NCI-H345 (cell line): ENCODE measurements at places on chromosomes 12 and 14.

DNA sequence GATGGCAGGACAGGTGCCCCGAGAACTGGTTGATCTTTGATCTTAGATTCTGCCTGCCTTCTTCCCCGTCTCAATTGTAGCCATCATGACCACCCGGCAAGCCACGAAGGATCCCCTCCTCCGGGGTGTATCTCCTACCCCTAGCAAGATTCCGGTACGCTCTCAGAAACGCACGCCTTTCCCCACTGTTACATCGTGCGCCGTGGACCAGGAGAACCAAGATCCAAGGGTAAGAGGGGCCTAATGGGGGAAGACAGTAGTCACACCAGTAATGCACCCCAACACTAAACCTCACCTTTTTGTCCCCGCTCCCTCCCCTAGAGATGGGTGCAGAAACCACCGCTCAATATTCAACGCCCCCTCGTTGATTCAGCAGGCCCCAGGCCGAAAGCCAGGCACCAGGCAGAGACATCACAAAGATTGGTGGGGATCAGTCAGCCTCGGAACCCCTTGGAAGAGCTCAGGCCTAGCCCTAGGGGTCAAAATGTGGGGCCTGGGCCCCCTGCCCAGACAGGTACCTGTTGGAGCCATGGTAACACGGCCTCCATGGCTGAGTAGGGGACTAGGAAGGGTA lies 556 bp downstream of the TROAP start:
- no peak for DNase-seq

DNA sequence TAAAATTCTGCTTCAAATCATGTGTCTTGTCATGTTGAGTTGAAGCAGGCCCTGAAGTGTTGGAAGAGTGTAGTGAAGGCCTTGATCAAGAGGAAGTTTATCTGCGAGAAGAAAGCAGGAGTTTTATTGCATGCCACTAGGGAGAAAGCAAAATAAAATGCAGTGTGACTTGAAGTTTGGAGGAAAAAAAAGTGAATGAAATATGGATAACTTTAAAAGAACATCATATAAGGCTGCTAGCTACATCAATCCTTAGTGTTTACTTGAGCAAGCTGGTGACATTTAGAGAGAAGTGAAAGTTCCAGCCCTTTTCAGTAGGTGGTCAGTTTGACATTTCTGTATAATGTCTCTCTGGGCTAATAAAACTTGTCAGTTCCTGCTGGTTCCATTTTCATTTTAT lies 841.1 kb downstream of the TMTC2 start:
- no peak for DNase-seq

- DNase-seq, result peak; percentile 93
These were observed 54.5 kb downstream of the CRACR2A start for GRCh38 chr12:3698218-3698974.

GRCh38 chr12:132077322-132078100 lies 66.6 kb downstream of the DDX51 start:
- no peak for DNase-seq

- DNase-seq, result no peak
These were observed 10.2 kb upstream of the CCER1 start for GRCh38 chr12:90965204-90965603.

GRCh38 chr12:76698966-76699365 lies 64.9 kb upstream of the ZDHHC17 start:
- peak; percentile 23 for DNase-seq

DNA sequence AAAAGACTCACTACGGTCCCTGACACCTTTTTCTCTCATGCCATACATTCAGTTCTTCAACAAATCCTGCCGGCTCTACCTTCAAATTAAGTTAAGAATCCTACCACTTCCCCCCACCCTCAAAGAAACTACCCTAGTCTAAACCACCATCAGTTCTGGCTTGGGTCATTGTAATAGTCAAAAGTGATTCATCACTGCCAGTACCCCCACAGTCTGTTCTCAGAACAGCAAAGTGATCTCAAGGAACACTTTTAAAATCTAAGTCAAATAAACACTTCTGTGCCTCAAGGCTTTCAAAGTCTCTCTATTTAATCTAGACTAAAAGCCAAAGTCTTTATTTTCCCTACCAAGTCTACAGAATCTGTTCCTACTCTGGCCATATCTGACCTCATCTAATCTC lies 12.0 kb upstream of the FAM234B start:
- no peak for DNase-seq

- DNase-seq, result no peak
These were observed 155.1 kb downstream of the CALM1 start for GRCh38 chr14:90551733-90552464.

- DNase-seq, result peak; percentile 42
These were observed 31.1 kb downstream of the ELK3 start for GRCh38 chr12:96225044-96225855.

GRCh38 chr14:99516156-99516870 lies 35.1 kb downstream of the CCNK start:
- DNase-seq, result no peak

GRCh38 chr14:77325746-77326094 lies 4.9 kb downstream of the GSTZ1 start:
- no peak for DNase-seq

GRCh38 chr12:130070126-130070611 lies 92.1 kb upstream of the FZD10 start:
- DNase-seq, result no peak

GRCh38 chr12:9634177-9634803 lies 26.6 kb upstream of the KLRB1 start:
- peak; percentile 16 for DNase-seq

- peak; percentile 55 for DNase-seq
These were observed 2.9 kb downstream of the SCNN1A start for GRCh38 chr12:6372403-6373003.

DNA sequence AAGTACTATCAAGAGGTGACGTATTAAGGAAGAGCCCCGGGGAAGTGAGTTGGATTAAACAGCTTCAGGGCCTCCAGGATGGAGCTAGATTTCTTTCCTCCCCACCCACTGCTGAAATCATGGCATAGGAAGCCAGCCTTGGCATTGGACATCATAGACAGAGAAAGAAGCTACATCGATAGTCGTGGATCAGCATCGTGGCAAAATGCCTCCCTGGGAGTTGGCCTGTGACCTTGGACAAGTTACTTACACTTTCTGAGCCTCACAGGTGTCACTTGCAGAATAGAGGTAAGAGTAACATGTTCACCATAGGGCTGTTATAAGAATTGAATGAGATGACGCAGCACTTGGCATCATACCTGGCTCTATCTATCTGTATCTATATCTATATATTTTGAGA lies 5.9 kb downstream of the ANKRD33 start:
- DNase-seq, result no peak

- no peak for DNase-seq
These were observed 92.9 kb downstream of the SPTSSA start for GRCh38 chr14:34368971-34369647.

DNA sequence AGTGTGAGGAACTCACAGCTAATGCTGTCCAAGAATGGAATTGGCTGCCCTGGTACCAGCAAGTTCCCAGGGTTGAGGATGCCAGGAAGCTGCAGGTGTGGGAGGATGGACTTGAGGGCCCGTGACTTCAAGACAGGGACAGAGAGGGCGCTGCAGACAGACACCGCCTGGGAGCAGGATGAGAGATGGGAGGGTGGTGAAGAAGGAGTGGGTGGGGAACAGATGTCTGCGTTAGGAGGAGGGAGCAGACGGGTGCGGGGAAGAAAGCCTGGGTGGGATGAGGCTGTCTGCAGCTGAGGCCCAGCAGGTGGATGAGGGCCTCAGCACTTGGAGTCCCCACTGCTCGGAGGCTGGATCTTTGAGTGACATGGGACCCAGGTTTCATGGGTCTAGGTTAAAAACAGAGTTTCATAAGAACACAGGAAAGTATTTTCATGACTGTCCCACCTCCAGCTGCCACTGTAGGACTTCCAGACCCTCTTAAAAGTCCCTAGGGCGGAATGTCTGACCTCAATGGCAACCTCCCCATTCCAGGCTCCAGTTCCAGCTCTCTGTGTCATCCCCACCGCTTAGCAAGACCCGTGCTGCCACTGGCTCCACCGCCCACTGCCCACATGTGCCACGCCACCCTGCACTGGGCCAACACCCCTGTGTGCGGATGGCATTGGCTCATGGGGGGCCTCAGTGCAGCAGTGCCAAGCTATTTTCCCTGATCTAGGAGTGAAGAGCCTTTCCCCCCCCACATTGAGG lies 70.3 kb upstream of the SCN8A start:
- no peak for DNase-seq

GRCh38 chr12:130425698-130426245 lies 88.1 kb downstream of the PIWIL1 start:
- no peak for DNase-seq

- DNase-seq, result no peak
These were observed 27.6 kb downstream of the TC2N start for GRCh38 chr14:91839749-91840148.

DNA sequence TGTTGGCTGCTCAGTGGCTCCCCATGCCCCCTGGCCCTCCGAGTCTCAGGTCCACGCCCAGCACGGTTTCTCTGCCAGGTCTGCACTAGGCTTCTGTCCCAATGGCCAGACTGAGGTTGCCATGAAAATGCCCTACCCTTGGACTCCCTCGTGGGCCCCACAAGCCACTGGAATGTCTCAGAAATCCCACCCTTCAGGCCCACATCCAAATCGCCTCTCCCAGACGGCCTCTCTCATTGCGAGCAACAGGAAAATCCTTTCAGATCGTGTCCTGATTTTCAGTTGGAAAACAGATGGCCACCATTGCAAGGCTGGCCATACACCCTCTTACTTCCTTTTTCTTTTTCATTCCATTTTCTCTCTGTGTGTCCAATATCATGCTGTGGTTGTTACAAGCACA lies 77.3 kb downstream of the IRF2BPL start:
- DNase-seq, result no peak

- no peak for DNase-seq
These were observed 79.1 kb downstream of the LRIG3 start for GRCh38 chr12:58841058-58841798.

DNA sequence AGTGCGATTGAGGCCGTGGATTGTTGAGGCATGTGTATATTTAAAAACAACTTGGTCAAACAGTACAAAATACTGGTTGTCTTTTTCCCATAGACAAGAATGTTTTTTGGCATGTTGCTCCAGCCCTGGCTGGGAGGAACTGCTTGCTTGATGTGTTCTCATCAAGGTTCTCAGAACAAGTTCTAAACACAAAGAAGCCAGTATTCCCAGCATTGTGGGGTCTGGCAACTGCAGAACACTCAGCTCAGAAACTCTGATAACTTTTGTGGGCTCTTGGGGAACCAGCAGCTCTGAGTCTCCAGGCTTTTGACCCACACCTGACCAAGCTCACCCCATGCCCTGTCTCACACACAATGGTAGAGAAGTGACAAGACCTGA lies 27.1 kb upstream of the DICER1 start:
- DNase-seq, result no peak

GRCh38 chr14:103103461-103104388 lies 9.2 kb downstream of the EXOC3L4 start:
- peak; percentile 74 for DNase-seq

GRCh38 chr12:53213348-53213747 lies 6.3 kb upstream of the ITGB7 start:
- DNase-seq, result peak; percentile 81

- DNase-seq, result no peak
These were observed 55.0 kb downstream of the AP5M1 start for GRCh38 chr14:57323721-57324120.

DNA sequence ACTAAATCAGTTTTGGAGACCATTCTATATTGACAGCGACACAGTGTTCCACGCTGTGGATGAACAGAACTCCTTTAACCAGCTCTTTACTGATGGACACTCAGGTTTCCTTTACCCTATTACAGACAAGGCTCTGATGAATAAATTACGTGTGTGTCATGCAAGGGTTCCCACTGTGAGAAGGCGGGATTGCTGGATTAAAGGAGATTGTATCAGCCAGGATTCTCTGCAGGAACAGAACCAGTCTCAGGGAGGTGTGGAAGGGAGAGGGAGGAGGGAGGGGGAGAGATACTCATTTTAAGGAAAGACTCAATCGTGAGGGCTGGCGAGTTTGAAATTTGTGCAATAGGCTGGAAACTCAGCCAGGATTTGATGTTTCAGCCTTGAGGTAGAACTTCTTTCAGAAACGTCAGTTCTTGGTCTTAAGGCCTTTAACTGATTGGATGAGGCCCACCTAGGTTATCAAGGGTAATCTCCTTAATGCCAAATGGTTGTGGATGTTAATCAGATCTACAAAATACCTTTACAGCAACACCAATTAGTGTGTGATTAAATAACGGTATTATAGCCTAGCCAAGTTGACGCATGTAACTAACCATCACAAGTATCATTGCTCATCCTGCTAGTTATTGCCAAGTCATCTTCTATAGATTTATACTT lies 104.0 kb downstream of the GCH1 start:
- DNase-seq, result no peak

DNA sequence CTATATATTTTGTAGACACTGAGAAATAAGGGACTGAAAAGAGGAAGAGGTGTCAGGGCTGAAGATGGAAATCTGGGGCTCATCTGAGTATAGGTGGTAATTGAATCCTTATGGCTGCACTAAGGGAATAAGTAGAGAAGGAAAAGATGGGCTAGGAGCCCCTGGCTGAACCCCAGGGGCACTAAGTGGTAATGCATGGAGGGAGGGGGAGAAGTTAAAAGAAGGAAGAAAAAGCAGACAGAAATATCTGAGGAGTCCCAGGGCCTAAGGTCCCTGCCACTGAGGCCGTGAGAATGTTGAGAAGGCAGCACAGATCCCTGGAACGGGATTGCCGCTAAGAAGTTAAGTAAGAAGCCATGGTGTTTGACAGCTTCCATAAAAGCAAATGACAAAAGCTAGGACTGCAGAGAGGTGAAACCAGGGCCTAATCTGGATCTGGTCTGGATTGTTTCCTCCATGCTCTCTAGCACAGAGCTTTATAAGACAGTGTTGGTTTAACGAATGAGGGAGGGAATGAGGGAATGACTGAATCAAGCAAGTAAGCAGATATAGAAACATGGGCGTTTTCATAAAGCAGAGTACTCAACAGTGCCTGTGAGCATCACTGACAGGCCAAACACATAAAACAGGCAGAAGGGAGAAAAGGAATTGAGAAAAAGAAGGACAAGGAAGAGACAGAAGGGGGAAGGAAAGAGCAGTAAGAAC lies 92.9 kb downstream of the HMGA2 start:
- no peak for DNase-seq

- no peak for DNase-seq
These were observed 44.8 kb upstream of the BCL2L14 start for GRCh38 chr12:12025799-12026386.

DNA sequence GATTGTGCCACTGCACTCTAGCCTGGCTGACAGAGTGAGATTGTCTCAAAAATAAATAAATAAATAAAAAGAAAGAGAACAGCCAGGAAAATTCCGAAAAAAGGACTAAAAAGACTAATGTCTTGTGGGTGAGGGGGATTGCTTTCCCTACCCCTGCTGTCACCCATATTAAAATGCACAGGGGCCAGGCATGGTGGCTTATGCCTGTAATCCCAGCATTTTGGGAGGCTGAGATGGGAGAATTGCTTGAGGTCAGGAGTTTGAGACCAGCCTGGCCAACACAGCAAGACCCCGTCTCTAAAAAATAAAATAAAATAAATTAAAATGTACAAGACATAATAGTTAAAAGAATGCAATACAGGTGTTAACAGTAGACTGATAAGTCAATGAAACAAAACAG lies 6.1 kb downstream of the DHRS1 start:
- no peak for DNase-seq

- DNase-seq, result peak; percentile 69
These were observed 10.2 kb upstream of the SERPINA9 start for GRCh38 chr14:94485944-94486841.

- DNase-seq, result no peak
These were observed 6.6 kb downstream of the KRT6A start for GRCh38 chr12:52486166-52487105.
